ENCODE measurements at places on chromosomes 7 and 10.

DNA sequence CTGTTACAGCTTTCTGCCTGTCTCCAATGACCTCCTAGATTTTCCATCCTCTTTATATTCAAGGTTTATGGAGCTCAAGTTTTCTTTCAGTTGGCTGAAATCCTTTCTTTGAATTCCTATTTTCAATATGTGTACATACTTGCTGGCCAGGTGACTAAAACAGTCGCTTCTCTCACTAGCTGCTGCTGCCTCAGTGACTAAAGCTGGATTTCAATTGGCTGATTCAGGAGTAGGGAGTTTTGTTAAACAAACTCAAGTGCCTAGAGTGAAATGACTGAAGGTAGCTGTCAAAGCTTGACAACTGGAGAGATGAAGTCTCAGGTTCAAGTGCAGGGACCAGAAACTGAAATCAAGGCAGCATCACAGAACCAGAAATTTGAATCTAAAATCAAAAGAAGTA, 6.7 kb upstream of the POLR1F start:
- no peak overlapping the region for H3K4me3 ChIP-seq
- no peak for DNase-seq
- H3K4me1 ChIP-seq, result no peaks in the 10 kb centered on the region
- no peaks in the 10 kb centered on the region for H3K36me3 ChIP-seq
- H3K27me3 ChIP-seq, result peaks cover 17% of the 10 kb centered on the region

GRCh38 chr10:103476046-103476768, 2.8 kb downstream of the CALHM3 start:
- no peaks in the 10 kb centered on the region for H3K36me3 ChIP-seq
- H3K27me3 ChIP-seq, result no peaks in the 10 kb centered on the region
- peak; percentile 71 for DNase-seq
- H3K4me3 ChIP-seq, result no peak overlapping the region
- H3K4me1 ChIP-seq, result peaks cover 25% of the 10 kb centered on the region
- no peak overlapping the region for H3K27ac ChIP-seq

DNA sequence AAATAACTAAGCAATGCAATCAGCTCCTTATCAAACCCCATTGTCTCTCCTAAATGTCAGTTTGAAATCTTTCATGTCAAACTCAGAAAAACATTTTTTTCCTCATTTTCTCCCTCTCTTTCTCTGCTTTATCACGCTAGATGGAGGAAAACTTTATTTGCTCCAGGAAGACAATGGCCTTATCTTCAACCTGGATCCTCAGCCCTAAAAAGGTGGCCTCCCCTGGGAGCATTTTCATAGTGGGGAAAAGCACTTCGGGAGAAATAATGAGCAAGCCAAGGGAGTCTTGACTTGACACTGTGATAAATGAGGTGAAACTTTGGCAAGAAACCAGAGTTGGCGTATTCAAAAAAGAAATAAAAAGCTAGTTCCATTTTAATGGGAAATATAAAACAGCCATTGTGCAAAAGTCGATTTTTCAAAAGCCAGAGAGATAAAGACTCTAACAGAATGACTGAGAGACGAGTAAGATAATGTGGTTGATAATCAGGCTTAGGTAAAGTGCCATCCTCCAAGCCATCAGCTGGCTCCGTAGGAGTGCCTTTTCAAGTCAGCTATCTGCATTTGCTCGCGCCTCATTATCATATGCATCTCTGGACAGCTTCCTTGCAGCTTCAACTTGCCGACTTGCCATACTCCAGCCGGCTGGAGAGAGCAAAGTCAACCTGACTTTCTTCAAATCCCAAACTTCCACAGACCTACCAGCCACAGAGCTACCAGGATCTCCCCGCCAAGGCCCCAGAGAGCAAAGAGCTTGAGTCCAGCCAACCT, 19.9 kb downstream of the HABP2 start:
- H3K4me1 ChIP-seq, result no peaks in the 10 kb centered on the region
- DNase-seq, result no peak

GRCh38 chr10:36051500-36051991, 409.4 kb upstream of the FZD8 start:
- no peaks in the 10 kb centered on the region for H3K4me1 ChIP-seq
- no peak overlapping the region for H3K27ac ChIP-seq
- no peak overlapping the region for H3K4me3 ChIP-seq
- H3K27me3 ChIP-seq, result no peaks in the 10 kb centered on the region
- no peaks in the 10 kb centered on the region for H3K36me3 ChIP-seq
- DNase-seq, result no peak

DNA sequence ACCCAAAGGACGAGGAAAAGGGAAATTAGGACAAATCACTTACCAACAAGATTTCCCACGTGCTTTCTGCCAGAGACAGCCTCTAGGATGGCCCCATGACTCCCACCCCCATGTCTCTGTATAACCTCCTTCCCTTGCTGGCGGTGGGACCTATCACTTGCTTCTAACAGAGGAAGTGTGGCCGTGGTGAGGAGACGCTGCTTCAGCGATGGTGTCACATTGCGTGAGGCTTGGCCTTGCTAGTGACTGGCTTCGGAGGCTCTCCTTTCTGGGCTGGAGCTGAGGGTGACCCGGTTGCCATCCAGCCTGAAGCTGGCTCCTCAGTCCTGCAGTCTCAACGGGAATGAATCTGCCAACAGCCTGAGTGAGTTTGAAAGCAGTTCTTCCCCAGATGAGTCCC, 123.7 kb downstream of the ANLN start:
- no peaks in the 10 kb centered on the region for H3K36me3 ChIP-seq
- no peak overlapping the region for H3K4me3 ChIP-seq
- H3K27me3 ChIP-seq, result no peaks in the 10 kb centered on the region
- peaks cover 11% of the 10 kb centered on the region for H3K4me1 ChIP-seq
- H3K27ac ChIP-seq, result no peak overlapping the region
